ENCODE measurements at places on chromosomes 7 and 10.

- peak; percentile 44 for DNase-seq
These were observed 29.5 kb downstream of the CTNNA3 start for GRCh38 chr10:67666416-67667034.

DNA sequence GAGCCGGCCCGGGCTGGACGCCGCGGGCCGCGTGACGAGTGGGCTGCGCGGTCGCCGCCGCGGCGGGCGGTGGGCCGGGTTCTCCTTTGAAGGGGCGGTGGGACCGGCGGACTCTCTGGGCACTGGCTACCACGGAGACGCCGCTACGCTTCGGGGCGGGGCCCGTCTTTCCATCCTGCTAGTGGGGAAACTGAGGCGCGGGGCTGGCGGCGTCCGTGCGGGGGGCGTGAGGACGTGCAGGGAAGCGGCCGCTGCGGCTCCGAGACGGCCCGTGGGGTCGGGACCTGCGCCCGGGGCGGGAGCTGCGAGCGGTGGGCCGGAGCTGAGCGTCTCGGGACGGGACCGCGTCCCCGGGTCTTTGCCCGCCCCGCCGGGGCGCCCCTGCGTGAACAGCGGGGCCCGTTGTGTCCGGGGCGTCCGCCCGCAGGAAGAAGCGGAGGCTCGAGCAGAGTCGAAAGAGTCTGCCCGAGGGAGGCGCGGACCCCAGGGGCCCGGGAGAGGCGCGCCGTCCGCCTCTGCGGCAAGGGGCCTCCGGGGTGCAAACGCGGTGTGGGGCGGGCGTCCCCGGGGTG lies 548 bp upstream of the BNIP3 start:
- no peak for DNase-seq

GRCh38 chr7:137579913-137580640 lies 236.5 kb upstream of the PTN start:
- peak; percentile 70 for DNase-seq

- DNase-seq, result no peak
These were observed 50.8 kb downstream of the ATAD1 start for GRCh38 chr10:87767253-87767652.

GRCh38 chr7:81944058-81944457 lies 174.2 kb upstream of the HGF start:
- DNase-seq, result peak; percentile 28

DNA sequence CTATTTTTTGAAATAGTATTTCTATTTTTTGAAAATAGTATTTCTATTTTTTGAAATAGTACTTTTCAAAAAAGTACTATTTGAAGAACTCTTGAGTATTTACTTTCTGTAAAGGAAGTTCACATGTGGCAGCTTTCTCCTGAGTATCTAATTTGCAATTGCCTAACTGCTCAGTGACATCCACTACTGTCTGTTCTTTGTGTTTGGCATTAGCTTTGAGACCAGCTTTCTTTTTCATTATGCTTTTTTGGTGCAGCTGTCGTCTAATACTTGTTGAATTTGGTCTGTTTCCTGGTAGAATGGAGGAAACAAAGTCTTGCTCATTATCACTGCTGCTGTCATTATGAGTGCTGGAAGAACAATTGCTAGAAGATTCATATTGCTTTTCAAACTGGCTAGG lies 99.1 kb downstream of the BMPR1A start:
- DNase-seq, result no peak

DNA sequence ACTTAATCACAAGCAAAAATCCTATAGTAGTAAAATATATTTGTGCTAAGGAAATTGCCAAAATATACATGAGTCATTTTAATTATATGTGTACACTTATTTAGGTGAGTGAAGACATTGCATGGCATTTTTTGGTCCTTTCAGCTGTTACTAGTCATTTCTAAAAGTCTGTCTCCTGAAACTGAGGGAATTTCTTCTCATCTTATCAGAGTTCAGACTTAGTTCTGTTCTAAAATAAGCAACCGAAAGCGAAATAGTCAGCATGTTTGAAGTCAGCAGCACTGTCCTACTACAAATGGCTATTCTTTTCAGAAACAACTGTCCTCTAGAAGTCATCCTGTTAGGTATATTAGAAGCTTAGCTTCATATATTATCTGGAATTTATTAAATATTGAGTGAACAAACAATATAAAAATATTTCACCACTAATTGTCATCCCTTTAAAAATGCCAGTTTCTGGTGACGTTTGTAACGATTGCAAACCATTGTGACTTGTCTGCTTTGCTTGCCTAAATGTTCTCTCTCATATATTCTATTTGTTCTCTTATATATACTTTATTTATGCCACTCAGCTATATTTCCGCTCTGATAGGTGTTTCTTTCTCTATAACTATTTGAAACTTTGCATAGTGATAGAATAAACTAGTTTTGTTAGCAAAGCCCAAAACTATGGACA lies 227.4 kb upstream of the KAT6B start:
- DNase-seq, result peak; percentile 70

DNA sequence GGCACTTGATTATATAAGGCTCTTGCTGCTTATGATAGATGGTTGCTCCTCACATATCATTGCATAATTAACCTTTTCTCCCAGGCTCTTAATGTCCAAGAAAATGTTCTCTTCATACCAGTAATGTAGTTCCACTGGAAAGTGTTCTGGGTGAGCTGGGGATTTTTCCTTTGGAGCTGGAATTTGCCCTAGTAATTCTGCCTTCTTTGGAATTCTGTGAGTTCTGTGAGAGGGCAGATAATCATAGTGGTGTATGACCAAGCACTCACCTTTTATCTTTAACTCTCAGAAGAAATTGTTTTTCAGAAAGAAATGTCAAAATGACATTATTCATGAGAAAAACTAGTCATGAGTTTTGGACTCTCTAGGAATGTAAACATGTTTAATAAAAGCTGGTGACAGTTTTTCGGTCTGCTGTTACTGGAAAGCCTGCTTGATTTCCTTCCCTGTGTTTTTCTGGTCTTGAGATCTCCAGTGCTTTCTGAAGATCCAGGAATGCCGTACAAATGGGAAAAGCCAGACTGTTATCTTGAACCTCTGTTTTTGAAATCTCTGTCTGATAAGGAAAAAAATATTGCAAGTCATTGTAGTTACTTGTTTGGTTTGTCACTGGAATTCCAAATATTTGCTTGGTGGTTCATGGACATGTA lies 148.3 kb upstream of the PRPS1L1 start:
- peak; percentile 59 for DNase-seq
